ENCODE measurements at places on chromosomes 5 and 9. TPM values are rescaled to one million over a fixed set of nuclear protein-coding genes. Genes with fewer than 3 reads are reported as not detected.

DNA sequence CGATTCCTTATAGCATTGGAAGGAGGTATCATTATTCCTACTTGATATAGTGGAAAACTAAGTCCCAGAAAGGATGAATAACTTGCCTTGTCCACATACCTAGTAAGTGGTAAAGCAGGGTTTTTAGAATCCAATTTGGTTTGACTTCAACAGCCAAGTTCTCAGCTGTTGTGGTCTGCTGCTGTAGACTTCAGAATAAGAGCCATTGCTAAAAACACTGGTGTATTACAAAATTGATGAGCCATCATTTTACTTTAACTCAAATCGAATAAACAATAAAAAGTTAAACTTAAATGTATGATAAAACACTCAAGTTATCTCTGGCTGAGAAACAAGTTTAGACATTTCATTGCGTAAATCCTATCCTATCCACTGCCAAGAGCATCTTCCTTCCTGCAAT, 610.8 kb downstream of the TLE1 start:
- DNase-seq = no peak

DNA sequence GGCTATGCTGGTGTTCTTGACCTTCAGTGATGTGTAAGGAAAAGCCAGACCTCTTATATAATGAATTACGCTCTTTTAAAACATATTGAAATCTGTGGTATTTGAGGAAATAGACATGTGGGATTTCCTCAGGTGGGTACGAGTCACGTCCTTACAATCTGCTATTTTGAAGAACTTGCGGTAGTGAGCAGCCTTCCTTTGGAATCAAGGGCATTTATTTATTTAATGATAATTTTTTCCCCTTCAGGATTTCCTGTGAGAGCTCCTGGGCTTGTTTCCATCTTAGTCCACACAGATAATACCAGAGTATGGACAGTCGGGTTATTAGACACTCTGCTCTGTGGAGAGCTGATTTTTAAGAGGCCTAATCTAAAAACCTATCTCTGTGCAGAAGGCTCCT, 167.9 kb downstream of the ARHGEF28 start:
- DNase-seq = peak; percentile 38

FAM151B gene
- 0.69 TPM for total RNA-seq

DNA sequence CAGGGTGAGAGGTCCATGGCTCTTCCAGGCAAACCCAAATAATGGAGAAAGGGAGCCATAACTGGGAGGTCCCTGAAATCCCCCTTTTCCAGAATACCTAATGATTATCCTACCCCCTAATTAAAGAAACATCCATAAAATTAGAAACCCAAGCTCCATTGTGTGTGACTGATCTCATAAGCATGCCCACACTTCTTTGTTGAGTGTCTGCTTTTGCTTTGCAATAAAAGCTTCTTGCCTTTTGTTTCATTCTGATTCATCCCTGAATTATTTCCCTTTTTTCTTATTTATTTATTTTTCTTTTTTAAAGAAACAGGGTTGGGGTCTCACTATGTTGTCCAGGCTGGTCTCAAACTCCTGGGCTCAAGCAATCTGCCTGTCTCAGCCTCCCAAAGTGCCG, 33.1 kb downstream of the BTF3 start:
- peak; percentile 29 for DNase-seq

ZDHHC11 gene
- under 0.01 TPM for total RNA-seq
